ENCODE measurements at places on chromosomes 4 and X.

- DNase-seq, result no peak
These were observed 81.3 kb upstream of the LIMCH1 start for GRCh38 chr4:41456559-41457101.

GRCh38 chrX:22585831-22586230, 313.1 kb downstream of the CBLL2 start:
- DNase-seq, result no peak

DNA sequence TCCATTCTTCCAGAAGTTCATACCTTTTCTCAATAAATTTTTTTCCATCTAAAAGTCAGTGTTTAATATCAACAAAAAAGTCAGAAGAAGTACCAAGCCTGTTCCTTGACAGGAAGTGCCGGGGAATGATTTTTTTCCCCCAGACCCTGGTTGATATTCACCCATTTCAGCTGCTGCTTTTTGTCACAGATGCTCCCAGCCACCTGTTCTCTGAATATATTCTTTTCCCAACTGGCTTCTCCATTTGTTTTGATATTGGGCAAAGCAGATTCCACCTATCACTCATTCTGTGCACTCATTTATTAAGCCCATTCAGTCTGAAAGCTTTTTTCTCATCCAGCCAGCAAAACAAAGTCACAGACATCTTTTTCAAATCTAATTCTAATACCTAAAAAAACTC, 139.9 kb downstream of the FRMPD4 start:
- DNase-seq, result no peak

- DNase-seq, result no peak
These were observed 84.5 kb downstream of the ACOX3 start for GRCh38 chr4:8355864-8356565.

- no peak for DNase-seq
These were observed 9.6 kb downstream of the SYNPO2 start for GRCh38 chr4:118898221-118898620.

DNA sequence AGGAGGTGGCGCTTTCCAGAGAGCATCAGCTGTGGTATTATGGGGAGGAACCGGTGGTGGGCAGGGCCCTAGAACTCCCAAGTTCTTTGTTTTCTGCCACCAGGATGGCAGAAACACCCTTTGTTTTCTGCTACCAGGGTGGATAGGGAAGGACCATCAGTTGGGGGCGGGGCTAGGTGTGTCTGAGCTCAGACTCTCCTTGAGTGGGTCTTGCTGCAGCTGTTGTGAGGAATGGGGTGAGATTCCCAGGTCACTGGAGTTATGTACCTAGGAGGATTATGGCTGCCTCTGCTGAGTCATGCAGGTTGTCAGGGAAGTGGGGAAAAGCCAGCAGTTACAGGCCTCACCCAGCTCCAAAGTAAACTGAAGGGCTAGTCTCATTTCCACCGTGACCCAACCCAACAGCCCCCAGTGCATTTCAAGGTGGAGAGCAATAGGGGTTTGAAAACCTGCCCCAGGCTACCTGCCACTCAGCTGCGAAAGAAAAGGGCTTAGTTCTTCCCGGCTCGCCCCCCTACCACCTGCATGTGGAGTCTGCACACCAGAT, 167.8 kb upstream of the FAM241A start:
- no peak for DNase-seq

DNA sequence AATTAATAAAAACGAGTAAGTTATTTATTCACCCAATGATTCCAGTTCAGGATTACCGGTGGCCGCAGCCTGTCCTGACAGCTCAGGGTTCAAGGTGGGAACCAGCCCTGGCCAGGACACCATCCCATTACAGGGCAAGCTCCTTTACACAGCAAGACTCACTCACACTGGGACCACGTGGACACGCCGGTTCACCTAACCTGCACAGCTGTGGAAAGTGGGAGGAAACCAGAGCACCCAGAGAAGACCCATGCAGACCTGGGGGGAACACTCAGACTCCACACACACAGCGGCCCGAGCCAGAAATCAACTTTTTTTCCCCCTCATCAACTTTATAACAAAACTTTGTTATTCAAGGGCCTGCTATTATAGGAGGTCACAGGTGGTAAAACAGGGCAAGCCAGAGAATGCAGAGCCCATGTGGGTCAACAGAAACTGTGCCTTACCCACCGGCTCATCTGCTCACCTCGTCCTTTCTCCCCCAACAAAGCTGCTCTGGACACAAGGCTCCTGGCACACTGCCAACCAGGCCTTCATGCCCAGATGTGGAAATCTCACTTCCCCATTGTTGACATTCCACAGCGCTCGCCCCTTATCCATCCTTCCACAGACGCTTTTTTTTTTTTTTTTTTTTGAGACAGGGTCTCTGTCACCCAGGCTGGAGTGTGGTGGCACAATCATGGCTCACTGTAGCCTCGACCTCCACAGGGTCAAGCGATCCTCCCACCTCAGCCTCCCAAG, 8.0 kb upstream of the ODAPH start:
- DNase-seq, result no peak
